Esophagus squamous epithelium (tissue), 5 donors: ENCODE measurements at places on chromosomes 2 and 18.

DNA sequence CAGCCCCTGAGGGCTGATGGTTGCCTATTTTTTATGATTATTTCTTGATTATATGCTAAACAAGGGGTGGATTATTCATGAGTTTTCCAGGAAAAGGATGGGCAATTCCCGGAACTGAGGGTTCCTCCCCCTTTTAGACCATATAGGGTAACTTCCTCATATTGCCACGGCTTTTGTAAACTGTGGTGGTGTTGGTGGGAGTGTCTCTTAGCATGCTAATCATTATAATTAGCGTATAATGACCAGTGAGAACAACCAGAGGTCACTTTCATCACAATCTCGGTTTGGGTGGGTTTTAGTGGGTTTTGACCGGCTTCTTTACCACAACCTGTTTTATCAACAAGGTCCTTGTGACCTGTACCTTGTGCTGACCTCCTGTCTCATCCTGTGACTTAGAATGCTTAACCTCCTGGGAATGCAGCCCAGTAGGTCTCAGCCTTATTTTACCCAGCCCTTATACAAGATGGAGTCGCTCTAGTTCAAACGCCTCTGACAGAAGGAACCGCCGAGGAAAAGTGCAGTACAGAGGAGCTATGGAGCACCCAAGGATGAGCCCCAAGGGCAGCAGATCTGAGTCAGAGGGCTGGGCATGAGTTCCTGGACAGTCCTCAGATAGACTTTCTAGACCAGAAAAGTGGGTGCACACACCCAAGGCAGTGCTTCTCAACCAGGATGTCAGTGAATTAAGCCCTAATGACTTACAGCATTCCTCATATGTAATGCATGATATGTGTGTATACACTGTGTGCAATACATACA is 37.1 kb upstream of the ASAP2 start:
- DNase-seq, result no peak

GRCh38 chr2:202378001-202378400 is 1.9 kb downstream of the BMPR2 start:
- no peak for DNase-seq

GRCh38 chr2:241088376-241088775 is 13.7 kb downstream of the MTERF4 start:
- no peak for DNase-seq

GRCh38 chr2:197345846-197346370 is 35.3 kb upstream of the ANKRD44 start:
- DNase-seq, result no peak

GRCh38 chr2:4588606-4589005 is 885.2 kb downstream of the DCDC2C start:
- DNase-seq, result no peak

DNA sequence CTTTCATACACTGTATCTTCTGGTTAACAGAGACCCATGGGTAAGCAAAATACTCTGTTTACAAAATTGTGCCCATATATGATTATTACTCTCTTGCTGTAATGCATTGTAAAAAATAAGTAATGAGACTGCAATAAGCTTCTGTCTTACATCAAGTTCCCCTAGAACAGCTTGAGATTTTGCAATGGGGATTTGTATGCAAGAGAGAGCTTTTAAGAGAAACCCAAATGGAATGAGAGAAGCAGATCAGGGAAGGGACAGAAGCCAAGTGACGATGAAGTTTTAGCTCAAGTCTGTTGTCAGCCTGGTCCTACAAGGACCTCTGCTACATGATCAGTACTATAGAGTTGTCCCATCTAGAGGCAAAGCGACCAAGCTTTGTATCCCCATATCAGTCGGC is 218.1 kb upstream of the VWC2L start:
- DNase-seq, result no peak

DNA sequence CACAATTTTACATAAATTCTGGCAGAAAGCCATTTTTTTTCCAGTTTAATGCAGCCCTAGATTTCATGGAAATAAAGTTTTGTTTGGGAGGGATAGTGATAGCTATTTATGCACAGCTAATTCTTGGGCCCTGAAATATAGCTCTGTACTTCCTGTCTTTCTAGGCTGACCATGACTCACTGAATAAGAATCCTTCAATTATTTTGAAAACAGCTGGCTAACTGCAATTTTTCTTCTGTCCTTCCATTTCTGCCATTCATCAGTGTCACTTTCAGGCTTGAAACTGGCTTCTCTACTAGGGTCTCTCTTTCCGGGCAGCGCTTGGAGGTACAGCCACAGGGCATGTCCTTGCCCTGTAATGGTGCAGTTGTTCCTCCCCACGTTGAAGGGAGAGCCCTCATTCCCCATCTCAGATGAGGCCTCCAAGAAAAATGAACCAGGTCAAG is 97.1 kb upstream of the TMEM178A start:
- no peak for DNase-seq

DNA sequence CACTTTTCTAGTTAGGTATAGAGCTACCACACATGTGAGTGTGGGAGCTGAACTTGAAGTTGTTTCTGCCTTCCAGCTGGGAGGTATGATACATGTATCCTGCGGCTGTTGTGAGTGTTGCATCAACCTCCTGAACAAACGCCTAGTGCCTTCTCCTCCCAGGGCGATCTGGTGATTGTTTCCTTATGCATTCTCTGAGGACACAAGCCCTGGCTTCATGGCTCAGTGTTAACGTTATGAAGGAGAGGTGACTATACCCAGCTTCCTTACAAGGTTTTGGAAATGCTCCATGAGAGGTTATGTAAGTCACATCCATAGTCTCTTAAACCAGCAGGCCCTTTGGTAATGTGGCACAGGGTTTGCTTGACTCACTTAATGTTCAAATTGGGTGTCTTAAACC is 64.9 kb downstream of the SPRED2 start:
- no peak for DNase-seq

GRCh38 chr2:126513033-126513432 is 142.9 kb upstream of the GYPC start:
- no peak for DNase-seq

DNA sequence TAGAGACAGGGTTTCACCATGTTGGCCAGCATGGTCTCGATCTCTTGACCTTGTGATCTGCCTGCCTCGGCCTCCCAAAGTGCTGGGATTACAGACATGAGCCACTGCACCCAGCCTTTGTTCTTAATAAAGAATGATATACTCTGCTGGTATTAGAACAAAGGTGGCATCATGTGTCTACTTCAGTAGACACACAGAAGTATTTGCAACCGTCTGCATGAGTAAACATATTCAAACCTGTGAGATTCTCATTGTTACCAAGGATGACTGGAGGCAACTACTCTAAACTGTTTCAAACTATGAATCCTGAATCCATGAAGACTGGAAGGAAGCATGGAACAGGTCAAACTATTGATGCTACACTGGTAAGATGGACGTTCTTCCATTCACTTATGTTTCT is 32.1 kb downstream of the MBD2 start:
- DNase-seq, result no peak

DNA sequence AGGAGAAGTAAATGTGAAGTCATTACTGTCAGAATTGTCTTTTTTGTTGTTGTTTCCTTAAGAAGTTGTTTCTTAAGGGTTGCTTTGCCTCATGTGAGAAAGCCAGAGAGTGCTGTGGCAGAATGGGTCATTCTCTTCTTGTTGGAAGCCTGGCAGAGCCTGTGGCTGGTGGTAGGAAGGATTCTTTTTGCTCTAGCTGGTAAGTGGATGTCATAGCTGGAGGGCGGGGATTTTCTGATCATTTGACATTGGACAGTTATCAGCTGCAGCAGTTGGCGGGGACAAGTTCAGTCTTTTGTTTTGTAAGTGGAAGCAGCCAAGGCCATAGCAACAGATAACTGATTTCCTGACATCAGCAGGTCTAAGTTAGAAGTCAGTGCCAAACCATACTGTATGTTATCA is 5.5 kb upstream of the RMDN2 start:
- DNase-seq, result no peak

DNA sequence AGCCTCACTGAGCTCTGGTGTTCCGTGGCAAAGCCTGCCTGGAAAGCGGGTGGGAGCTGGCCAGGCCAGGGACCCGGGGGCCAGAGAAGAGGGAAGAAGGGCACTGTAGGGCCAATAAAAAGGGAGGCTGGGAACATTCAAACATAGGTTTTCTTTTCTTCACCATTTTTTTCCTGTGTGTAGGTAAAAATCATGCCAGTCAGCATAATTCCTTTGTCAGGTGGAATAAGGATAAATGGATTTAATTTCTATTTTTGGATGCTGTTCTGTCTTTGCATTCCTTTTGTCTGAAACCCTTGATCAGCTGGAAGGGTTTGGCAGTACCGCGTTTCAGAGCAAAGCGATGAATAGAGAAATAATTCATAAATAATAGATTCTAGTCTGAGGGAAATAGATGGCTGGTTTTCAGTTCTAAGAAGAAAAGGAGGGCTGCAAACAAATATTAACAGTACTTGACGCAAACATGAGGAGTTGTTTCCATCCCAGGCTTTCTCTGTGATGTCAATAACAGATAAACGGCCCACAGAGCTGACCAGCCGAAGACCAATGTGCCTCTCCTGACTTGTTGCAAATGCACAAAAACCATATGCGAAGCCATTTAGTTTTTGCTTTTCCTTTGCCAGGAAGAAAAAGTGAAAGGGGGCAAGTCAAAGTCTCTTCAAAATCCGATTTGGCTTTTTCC is 384.4 kb downstream of the TSN start:
- DNase-seq, result no peak

DNA sequence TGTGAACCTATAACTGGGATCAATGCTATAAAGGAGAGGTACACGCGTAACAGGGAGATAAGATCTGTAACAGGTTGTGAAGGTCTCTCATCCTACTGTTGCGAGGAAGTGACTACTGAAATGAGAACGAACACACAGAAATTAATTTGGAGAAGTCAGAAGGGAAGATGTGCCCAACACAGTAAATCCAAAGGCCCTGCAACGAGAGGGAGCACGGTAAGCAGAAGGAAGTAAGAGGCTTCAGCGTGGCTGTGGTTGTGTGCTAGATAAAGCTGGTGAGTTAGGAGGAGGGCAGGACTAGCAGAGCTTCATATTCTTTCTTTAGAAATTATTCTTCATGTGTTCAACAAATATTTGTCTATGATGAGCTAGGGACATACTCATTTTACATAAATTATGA is 2.5 kb upstream of the ATG16L1 start:
- DNase-seq, result no peak

- DNase-seq, result no peak
Measured at GRCh38 chr2:207748993-207749392, 20.7 kb downstream of the FZD5 start.

DNA sequence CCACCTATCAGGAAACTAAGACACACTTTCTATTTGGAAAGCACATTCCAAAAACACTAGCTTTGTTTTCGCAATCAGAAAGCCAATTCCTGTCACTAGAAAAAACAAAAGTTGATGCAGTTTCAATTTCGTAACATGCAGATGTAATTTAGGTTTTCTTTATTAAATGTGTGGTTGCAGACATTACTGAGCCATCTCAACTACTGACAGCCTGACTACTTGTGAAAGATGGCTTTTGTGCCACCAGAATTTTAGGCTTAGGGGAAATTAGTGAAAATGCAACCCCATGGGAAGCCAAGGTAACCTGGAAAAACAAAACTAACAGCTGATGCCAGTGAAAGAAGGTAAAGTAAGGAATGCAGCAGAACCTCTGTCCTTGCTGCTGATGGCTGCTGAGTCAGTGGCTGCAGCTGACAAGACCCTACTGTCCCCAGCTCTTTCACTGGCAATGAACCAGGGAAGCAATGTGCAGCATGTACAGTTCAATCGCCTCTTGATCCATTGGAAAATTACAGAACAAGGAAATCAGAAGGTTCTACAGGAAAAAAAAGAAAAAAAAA is 34.9 kb downstream of the FEZ2 start:
- DNase-seq, result no peak

GRCh38 chr2:109516445-109517117 is 97.2 kb downstream of the SEPTIN10 start:
- DNase-seq, result no peak

DNA sequence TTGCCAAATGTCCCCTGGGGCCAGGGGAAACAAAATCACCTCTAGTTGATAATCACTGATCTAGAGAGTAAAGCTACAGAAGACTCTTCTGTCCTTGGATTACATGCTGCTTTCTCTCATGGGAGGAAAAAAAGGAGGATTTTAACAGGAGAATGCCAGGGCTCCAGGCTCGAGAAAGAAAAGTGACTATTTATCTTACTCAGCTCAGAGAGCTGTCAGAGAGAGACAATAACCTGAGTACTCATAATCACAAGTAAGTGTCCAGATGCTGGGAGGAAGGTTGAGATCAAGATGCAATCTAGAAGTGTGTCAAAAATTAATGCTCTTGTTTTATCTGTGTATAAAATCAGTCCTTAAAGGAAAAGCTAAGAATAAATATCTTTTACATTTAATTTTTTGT is 133.3 kb downstream of the PTRHD1 start:
- no peak for DNase-seq

- DNase-seq, result no peak
Measured at GRCh38 chr2:98293030-98293429, 53.2 kb upstream of the CNGA3 start.

GRCh38 chr2:25234738-25235137 is 66.4 kb upstream of the POMC start:
- DNase-seq, result no peak

- no peak for DNase-seq
Measured at GRCh38 chr2:3162442-3163077, 215.1 kb downstream of the EIPR1 start.

DNA sequence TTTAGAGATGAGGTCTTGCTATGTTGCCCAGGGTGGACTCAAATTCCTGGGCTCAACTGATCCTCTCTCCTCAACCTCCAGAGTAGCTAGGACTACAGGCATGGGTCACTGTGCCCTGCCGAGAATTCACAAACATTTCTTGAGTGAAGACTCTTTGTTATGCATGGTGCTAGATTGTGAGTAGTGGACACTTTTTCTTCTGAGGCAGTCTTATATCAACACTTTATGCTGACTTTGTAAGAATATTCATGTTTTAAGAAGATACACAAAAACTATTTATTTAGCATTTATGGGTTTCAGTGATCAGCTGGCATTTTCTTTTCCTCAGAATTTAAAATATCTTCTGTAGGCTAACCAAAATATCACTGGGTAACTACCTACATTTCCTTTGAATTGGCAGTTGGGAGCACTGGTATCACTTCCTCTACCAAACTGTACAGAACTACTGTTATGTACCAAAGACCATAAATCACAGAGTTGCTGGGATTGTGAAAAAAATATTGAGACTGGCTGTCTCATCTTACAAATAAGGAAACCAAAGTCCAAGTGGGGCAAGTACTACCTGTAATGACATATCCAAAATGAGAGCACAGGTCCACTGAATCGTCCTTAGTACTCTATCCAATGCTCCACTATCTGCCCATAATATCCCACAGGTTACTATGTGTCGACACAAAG is 34.0 kb downstream of the DOCK10 start:
- no peak for DNase-seq

- no peak for DNase-seq
Measured at GRCh38 chr18:45232061-45232460, 383.2 kb upstream of the SLC14A2 start.

- no peak for DNase-seq
Measured at GRCh38 chr2:32562906-32563305, 64.9 kb upstream of the TTC27 start.

- no peak for DNase-seq
Measured at GRCh38 chr18:3304832-3305231, 42.9 kb downstream of the MYL12B start.
